Adipose tissue (tissue), 3 donors: ENCODE measurements at places on chromosomes 7 and 10. TPM values are rescaled to one million over a fixed set of nuclear protein-coding genes. Genes with fewer than 3 reads are reported as not detected.

Gene PDE1C
- polyA plus RNA-seq = 1.0 TPM

Gene MAT1A
- not detected for polyA plus RNA-seq

Gene MSMB
- polyA plus RNA-seq = not detected

Gene CTAGE4
- 0.29 TPM for polyA plus RNA-seq

Gene CCDC3
- 51.9 TPM for polyA plus RNA-seq

Gene CYREN
- 16.4 TPM for polyA plus RNA-seq

Gene FAM221A
- 3.1 TPM for polyA plus RNA-seq

Gene LIPK
- not detected for polyA plus RNA-seq

Gene HYAL4
- polyA plus RNA-seq = not detected

Gene MBL2
- not detected for polyA plus RNA-seq
